ENCODE measurements at places on chromosomes 4 and X. TPM values are rescaled to one million over a fixed set of nuclear protein-coding genes. Genes with fewer than 3 reads are reported as not detected.

GRCh38 chr4:184807256-184807655 lies 18.5 kb downstream of the ACSL1 start:
- DNase-seq: no peak

- DNase-seq: no peak
Measured at GRCh38 chrX:23616361-23616760, 50.9 kb upstream of the PRDX4 start.

DNA sequence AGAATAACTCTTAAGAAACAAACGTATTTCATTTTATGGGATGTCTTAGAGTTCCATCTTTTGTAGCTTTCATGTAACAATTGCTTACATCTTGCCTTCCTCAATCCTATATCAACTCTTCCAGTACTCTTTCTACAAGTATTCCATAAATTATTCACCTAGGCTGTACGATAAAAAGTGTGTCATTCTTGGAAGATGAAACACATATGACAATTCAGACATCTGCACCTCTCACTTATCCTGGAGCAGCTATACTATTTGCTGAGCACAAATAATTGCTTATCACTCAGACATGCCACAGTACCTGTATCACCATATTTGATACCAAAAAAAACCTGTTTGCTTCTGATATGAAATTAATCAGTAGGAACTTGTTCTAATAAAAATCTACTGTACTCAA lies 1.0 kb downstream of the POF1B start:
- DNase-seq: no peak

Gene CLDN34
- not detected for polyA plus RNA-seq

Gene TBC1D14
- 46.0 TPM for polyA plus RNA-seq

Gene RNF128
- polyA plus RNA-seq: not detected

Gene GLRA3
- not detected for polyA plus RNA-seq
